Stimulated activated CD4-positive, alpha-beta T cell treated with anti-CD3 and anti-CD28 coated beads, Interleukin-1b, Interleukin-23, amount 100 ng/mL, for 4 hours (primary cell): ENCODE measurements at places on chromosomes 1 and 21.

DNA sequence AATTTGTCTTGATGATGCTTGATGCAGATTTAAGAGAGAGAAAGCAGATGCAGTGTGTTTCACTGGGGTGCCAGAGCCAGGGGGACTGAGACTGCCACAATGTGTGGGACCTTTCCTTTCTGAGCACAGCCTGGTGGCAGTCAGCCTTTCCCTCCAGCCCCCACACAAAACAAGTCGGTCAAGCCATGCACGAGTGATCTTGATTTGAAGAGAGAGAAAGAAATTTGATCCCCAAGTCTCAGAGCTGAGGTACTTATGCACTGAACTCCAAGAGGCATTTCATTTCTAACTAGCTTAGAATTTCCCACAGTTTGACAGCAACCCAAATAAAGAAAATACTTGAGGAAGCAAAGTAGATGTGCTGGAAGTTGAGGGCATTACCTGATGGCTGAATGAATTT, 193.8 kb downstream of the ST6GALNAC3 start:
- no peak for DNase-seq

DNA sequence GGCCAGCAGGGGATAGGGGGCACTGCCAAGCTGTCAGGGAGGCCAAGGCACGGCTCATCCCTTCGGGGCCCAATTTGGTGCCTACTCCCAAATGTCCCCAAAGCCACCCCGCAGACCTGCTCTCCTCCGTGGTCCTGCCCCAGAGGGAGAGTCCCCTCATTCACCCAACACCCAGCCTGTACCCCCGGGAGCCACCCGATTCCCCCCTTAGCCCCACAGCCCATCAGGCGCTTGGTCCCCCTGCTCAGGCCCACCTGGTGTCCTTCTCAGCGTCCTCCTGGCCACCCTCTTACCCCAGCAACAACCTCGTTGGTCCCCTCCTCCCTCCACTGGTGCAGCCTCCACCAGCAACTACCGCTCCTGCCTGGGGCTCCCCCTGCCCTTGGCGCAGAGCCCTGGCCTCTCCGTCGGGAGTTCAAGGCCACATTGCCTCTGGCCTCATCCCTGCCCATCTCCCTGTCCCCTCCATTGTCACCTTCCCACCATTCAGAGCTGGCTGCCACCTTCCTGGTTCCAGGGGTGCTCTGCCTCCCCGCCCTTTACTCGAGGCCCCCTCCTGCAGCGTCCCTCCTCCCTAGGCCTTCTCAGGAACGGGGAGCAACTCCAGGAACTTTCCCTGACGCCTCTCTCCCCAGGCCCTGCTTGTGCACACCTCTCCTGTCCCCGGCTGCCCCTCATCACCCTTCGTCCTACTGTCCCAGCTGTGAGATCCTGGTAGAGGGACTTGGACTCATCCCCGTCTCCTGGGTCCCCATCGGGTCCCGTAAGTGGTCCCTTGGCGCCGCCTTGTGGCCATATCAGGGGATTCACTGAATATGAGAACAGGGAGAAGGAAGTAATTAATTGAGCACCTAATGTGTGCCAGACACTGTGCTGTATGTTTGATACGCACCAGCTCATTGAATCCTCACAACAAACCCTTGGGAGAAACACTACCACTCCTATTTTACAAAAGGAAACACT, 73.9 kb downstream of the RAP1GAP start:
- peak; percentile 10 for DNase-seq

DNA sequence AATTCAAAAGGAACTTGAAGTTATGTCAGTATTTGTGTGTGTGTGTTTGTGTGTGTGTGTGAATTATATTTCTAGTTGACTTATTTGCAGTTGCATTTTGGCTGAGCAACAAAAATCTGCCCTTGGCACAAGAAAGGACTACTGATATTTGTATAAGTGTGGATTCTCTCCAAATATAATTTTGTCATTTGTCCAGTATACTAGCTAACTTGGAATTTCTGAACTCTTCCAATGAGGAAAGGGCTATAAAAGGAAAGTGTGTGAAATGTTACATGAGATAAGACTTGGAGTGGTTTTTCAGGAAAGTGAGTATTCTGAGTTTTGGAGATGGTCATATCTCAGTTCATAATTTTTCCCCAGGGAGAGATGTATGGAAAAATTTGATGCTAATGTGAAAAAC, 1384.1 kb upstream of the B3GALT2 start:
- DNase-seq = no peak

DNA sequence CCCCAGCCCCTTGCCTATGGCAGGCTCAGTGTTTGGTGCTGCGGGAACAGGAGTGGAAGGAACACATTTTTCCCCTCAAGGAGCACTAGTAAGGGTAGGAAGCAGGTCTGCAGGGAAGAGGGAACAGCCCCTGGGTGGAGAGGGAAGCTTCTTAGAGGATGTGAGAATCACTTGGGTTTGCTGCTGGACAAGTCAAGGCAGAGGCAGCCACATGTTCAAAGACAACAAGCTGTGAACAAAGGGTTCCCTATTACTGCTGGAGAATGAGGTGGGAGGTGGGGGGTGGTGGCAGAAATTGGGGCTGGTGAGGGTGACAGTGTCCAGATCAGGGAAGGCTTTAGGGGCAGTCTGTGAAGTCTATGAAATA, 24.8 kb upstream of the CITED4 start:
- no peak for DNase-seq

DNA sequence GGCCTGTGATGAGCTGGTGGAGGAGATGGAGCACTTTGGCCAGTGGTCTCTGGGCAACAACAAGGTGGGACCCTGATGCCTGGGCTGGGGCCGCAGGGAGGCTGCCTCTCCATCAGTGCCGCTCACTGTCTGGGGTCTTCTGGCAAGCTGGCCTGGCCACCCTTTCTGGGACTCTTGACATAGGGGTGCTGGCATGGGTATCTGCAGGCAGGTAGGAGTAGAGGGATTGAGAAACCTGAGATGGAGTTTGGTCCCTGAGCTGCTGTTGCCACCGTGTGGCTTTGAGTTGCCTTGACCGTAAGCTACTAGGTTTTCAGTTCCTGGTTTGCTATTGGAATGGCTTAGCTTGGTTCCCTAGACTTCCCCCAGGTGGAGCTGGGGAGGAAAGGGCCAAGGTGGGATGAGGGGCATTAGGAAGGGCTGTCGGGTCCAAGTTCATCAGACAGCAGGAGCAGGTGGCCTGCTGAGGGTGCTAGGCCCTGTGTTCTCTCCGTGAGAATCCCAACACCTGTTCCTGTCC, 13.2 kb upstream of the MFN2 start:
- no peak for DNase-seq

GRCh38 chr21:46223217-46223616, 5.4 kb downstream of the LSS start:
- no peak for DNase-seq

GRCh38 chr1:220994671-220995070, 115.4 kb downstream of the HLX start:
- DNase-seq = no peak

DNA sequence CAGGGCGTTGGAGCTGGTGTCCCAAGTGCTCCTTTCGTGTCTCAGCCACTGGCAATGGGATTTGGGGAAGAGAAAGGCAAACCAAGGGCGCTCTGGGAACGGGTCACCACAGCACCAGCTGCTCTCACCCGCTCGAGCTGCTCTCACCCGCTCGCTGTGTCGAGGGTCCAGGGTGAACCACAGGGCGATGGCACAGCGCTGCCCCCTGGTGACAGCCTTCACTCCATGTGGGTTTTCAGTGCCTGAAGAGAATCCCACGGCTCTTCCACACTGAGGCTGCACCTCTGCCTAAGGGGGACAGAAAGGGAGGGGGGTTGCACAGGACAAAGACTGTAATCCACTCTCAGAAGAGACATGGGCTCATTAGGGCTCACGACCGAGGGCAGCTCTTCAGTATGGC, 7.1 kb upstream of the CLDN19 start:
- DNase-seq = peak; percentile 45

DNA sequence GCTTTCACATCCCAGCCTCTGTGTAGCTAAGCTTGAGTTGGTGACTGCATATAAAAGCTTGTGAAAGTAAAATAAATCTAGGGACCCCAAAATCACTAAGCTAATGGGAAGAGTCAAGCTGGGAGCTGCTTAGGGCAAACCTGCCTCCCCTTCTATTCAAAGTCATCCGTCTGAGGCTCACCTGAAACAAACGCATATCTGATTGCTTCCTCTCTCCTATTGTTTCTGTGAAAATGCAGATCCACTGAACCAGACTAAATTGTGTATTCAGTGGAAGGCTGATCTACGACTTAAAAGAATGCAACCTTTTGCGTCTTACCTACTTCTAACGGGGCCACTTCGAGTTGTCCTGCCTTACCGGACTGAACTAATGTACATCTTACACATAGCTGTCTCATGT, 70.3 kb downstream of the LTN1 start:
- no peak for DNase-seq

- no peak for DNase-seq
Observed at GRCh38 chr1:39387452-39387851, 104.0 kb upstream of the BMP8A start.

DNA sequence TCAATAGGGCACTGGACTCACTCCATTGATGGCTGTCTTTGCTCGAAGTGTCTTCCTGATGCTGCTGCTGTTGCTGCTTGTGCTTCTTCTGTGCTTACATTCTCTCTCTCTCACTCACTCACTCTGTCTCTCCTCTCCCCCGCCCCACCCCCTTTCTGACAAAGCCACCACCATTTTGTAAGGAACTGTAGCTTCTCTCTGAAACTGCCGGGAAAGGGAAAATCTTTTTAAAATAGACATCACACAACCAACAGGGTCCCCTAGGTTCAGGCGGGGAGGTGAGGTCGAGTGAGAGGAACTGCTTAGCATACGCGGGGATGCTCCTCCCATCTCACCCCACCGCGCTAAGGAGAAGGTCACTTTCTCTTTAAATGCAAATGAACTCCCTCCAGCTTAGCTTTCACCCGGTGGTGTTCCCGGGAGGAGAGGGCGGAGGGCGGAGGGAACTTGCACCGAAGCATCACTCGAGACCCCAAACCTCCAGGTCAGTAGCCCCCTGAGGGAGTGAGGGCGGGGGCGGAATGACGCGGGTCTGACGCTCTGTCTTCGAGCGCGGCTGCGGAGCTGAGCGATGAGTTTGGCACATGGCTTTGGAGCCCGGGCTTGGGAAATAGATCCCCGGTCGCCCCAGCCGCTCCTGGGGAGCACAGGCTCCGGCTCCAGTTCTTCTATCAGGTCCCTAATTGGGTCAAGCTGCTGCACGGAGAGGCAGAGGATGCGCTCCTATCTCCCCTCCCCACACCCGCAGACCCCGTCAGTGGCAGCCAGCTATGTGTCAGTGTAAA, at the start of gene CCDC28B:
Gene CCDC28B (plus strand): TSS at position 370 of the 785 bp plus-strand sequence. CDS start 1,341 bp downstream, outside the sequence.
- DNase-seq = peak; percentile 41

DNA sequence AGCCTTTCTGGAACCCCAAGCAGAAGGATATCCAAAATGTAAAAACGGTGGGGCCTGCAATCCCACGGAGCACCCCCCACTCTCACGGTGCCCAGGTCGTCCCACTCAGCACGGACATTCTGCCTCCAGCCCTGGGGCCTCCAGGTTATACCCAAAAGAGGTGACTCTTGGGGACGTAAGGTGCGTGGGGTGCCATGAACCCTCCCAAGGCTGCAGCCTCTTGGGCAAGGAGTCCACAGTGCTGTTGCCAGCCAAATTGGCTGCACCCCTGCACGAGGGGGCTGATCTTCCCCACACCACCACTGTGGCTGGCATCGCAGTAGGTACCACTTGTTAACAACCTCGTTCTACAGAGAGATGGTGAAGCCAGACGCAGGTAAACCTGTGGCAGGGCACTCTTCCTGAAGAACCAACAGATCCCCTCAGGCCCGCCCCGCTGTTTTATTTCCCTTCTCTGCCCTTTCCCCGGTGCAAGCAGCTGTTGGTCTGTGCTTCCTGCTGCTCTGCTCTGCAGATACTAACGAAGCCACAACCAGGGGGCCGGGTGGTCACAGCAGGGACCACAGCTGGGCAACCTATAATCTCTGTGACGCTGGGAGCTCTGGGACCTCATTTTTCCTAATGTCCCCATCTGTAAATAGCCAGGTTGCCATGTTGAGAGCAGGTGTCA, 8.7 kb downstream of the TFF3 start:
- DNase-seq = no peak

GRCh38 chr1:3162322-3162882, 93.4 kb downstream of the PRDM16 start:
- no peak for DNase-seq

- DNase-seq = no peak
Observed at GRCh38 chr1:20141001-20141400, 1.9 kb downstream of the PLA2G2F start.

DNA sequence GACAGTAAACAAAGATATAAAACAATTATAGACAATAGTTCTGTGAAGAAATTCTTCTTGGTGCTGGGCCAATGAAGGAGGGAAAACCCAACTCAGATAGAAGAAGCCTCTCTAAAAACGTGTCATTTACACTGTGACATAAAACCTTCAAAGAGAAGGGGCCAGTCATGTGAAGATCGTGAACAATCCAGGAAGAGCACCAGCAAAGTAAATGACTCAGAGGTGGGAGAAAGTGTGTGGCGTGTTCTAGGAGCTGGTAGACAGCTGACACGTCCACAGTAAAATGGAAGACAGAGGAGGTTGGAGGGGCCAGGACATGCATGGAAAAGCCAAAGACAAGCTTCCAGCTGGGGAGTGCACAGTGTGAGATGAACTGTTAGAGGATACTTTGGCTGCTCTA, 143.6 kb downstream of the VAV3 start:
- no peak for DNase-seq

GRCh38 chr1:57824535-57824934, 400.7 kb upstream of the DAB1 start:
- DNase-seq = no peak

DNA sequence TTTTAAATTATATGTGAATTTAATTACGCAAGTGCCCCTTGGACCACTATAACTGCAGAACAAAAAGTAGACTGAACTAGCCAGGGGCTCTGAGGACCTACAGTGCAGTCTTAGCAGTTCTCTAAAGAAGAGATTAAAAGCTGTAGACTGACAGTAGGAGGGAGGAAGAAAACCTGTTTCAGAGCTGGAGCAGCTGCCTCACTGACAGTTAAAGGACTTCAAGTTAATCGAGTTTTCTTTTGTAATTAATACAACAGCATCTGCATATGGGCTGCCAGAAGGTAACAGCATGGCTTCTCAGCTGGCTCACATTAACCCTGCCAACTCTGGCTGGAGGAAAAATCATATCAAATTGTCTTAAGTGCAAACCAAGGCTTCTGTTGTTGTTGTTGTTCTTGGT, 19.9 kb downstream of the DSTYK start:
- DNase-seq = no peak

GRCh38 chr1:85756864-85757263, 48.6 kb upstream of the ZNHIT6 start:
- no peak for DNase-seq

DNA sequence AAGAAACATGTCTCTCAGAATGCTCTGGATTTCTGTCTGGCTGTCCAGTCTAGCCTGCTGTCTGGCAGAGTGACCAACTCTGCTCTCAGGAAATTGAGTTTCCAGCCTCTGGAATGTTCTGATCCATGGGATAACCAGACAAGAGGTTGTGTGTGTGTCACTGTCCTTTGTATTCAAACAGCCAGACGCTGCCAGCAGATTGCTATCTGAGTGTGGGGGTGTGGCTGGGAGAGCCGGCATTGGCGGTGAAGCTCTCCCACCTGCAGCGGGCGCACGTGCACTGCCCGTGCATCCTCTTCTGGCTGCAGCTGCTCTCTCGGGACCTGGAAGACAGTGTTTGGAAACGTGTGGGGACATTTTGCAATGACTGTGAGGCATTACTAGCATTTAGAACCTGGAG, 26.1 kb downstream of the PKP1 start:
- no peak for DNase-seq

GRCh38 chr1:168476588-168477385, 67.0 kb downstream of the XCL2 start:
- no peak for DNase-seq
